Right ventricle myocardium superior (tissue), 1 donor: ENCODE measurements at places on chromosomes 2 and 18.

DNA sequence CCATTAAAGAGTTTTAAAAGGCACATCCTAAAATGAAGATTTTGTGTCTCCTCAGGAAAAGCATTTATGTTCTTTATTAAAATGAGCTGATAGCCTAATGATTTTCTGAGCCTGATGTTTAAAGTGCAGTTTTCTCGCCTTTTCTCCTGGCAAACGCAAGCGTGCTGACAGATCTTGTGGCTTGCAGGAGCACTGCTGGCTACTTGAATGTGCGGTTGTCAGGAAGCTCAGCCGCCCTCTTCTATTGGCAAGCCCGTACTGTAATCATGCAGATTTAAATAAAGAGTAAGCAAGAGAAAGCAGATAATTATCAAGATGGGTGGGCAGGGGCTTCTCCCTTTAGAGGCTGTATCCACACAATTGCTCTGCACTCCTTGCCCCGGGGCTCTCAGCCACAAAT is 139.5 kb upstream of the SPHKAP start:
- DNase-seq, result no peak

DNA sequence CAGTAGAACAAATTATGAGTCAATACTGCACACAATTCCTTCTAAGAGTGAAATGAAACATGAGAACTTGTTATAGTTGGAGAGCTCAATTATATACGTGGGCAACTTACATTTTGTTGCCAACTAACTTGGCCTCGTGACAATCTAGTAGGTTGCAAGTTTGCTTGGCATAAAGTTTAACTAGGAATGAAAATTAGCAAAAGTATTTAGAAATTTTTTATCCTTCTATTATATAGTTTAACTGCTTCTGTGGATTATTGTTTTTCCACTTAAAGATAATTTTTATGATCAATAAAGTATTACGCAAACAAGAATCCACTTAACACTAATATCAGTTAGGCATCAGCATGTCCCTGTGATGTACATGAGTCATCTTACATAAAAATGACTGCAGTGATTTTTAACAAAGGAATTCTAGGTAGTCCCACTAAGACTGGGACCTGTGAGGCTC is 41.1 kb downstream of the FAM124B start:
- no peak for DNase-seq

DNA sequence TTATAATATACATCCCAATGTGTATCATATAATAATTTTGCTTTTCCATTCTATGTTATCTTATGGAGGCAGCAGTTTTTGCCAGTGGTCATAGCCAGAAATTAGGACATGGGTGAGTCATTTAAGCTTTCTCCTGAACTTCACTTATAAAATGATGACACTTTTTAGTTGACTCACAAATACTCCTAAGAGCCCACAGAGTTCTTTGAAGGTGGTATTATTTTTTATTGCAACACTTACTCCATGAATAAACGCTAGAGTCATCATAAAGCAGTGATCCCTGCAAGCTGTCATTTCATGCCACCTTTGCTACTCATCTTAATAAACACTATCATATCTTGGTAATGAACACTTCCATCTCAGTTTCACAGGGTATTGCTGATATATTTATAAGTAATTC is 69.9 kb upstream of the MAPRE2 start:
- no peak for DNase-seq

DNA sequence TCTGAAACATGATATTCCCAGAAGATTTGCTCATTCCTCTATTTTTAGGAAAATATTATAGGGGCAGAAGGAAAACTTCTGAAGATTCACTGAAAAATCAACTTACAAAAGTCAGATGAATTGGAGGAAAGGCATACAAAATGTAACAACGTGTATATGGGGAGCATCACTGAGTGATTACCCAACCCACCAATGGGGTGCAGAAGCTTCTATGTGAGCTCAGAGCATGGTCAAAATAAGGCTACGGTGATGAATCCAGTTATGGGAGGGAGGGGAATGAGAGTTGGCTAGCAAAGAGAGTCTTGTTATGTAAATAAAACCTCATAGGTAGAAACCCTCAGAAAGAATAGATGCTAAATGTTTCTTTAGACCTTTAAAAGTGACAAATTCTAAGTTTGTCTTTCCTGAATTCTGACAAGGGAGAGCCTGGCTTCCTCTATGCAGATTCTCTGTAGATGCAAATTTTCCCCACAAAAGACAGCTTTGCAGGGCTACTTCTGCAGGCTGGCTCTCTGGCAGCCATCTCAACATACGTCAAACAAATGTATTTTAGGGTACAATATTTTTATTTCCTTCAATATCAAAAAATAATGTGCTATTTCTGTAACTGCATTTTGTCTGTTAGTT is 171.4 kb upstream of the NDUFV2 start:
- no peak for DNase-seq

- DNase-seq, result no peak
Observed at GRCh38 chr2:207474863-207475485, 54.8 kb upstream of the CREB1 start.

DNA sequence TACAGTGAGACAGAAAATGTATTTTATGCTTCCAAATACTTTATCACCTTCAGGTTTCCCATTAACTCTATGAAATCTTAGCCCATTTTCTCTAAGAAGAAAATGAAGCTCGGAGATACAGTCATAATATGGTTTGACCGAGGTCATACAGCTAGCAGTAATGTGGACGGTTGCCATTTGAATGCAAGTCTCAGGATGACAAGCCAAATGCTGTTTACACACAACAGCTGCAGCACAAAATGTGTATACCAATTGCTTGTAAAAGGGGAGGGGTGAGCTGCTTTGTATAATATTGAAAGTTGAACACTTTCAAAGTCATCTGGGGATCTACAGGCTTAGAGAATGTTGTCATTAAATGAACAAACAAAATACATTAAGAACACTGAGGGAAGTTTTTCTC is 93.8 kb upstream of the FSIP2 start:
- no peak for DNase-seq

DNA sequence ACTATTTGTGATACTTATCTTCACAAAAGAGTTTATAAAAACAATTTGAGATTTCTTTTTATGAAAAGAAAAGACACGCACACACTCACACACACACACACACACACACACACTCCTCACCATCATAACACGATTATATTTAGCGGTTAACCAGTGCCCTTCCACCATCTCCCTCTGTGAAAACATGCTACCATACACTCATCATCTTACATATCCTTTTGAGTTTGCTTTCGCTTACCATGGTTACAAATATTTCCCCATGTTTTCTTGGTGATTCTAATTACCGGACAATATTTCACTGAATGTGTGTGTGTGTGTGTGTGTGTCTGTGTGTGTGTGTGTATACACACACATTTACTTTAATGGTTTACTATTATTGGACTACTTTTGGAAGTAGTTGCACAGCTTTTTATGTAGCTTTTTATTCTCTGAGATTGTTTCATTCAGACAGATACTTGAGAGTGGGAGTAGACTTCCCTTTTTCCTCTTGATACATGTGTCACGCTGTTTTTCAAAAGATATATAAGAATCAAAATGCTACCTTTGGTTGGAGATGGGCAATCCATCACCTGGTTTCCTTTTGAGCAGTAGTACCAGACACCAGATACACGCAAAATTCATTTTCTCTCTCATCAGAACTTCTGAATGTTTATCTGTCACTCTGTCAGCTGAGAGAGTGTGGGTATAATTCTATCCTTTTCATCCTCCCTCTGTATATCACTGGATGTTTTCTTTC is 138.1 kb downstream of the SETBP1 start:
- DNase-seq, result no peak

DNA sequence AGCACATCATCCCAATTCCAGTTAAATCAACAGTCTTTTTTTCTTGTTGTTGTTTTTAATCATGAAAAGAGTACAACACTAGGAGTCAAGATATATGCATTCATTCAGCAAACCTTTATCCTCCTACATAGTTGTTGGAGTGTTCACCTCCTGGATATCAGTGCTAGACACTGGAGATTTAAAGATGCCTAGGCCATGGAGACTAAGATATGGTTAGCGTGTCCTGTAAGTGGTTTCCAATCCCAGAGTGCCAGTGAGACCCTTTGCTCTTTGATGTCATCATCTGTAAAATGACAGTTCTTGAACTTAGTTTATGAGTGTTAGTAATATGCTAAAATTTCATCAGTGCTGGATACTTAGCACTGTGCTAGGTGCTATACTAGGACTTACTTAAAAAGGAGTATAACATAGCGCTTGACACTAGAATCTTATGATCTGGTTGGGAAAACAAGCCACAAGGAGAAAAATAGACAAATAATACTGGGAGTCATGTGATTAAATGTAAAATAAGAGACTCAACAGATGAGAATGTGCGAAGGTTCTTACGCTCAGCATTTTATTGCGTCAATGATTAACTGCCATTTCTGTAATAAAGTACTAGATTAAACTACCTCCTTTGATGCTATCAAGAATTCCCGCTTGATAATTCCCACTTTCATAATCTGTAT is 31.5 kb downstream of the BABAM2 start:
- DNase-seq, result no peak

GRCh38 chr2:199596549-199596948 is 138.8 kb upstream of the SATB2 start:
- DNase-seq, result no peak

- DNase-seq, result no peak
Observed at GRCh38 chr2:239647052-239647819, 246.4 kb upstream of the HDAC4 start.

DNA sequence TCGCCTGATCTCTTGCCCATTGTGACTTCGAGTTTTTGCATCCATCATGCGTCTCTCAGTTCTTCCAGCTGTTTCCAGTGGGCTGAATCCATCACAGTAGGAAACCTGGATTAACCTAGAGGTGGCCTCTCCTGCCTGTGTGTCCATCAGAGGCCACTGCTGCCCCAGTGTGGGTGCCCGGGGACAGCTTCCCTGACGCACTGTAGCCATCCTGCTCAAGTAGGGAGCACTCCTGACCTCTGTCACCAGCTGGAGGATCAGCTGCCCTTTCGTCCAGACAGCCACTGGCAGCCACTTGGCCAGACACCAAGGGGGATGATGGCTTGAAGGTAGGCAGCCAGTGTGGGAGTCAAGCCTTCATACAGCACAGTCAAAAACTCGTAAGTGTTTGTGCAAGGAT is 36.9 kb upstream of the LBH start:
- no peak for DNase-seq

DNA sequence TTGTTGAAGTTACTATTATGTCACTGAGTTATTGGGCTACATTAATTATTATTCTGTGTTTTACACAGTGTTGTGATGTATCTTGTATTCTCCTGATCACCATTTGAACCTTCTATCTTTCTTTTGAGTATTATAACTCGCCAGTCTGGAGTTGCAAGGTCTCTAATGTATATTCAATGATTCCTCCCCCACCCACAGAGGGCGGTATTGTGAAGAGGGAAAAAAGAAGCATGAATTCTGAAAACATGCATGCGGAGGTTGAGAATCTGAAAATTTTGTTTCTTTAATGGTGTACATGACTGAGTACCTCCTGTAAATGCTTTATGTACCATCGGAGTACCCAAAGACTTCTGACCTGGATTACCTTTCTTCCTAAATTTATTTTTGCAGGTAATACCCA is 266.6 kb downstream of the NR4A2 start:
- DNase-seq, result no peak

DNA sequence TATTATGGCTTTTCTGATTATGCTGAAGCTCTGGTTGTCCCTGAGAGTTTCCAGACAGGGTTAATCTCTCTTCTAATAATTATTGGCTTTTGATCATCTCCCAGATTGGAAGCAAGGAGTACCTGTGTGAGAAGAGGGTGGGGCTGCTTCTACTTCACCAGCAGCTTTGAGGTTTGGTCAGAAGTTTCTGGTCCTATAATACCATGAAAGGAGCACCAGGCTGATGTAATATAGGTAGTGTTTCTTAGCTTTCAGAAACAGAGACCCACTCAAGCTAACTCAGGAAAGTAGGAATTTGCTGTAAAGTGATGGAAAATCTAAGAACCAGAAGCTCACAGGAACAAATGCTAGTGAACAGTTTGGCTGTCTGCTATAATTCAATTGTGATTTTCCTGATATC is 57.6 kb downstream of the SGPP2 start:
- DNase-seq, result no peak

GRCh38 chr2:9160732-9161131 is 45.9 kb upstream of the ASAP2 start:
- DNase-seq, result no peak

DNA sequence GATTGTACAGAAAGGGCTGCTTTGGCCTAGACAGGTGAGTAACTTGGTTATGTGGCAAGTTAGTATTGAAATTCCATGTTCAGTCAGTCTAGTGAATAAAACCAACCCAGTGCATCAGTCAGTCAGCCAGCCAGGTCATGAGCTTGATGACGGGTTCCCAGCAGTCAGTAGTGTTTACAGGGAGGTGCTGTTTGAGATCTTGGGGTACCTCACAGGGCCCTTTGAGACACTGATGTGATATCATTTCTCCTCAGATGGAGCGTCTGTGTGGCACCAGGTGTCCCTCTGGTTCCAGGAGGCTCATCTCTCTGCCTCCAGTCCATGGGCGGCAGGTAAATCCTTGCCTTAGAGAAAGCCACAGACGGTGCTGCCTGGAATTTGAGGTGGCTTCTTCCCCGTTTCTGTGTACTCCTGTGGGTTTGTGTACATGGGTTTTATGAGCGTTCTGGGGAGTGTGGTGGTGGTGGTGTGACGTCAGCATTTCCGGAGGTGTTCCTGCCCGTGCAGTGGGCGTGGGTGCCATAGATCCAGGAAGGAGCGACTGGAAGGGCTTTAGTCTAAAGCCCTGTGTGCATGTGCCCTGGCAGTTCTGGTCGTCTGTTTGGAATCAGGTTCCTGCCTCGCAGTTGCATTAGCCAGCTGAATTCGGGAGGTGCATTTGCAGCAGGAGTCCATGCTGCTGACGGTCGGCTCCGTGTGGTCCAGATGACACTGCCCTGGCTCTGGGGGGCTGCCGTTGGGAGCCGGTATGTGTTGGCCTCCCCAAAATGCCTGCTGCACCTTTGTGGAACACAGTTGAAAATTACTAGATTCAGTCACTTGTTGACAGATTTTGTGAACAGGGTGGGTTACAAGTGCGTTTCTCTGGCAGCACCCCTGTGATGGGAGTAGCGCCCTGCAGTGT is 2.1 kb downstream of the CTDP1 start:
- DNase-seq, result no peak

DNA sequence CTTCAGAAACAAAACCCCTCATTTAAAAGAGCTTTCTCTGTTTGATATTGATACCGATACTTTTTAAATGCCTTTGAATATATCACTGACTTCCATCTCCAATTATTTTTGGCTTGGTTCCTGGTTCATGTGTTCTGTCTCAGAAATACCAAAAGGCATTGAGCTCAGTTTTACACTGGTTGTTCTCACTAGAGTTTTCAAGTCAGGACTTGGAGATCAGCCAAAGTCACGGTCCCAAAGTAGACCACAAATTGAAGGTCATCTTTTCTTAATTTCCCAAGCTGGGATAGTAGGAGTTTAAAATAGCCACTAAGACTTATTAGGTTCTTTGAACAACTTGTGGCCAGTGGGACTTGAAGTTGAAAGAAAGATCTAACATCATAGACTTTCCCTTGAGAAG is 24.2 kb downstream of the DHRS9 start:
- DNase-seq, result no peak

- DNase-seq, result no peak
Observed at GRCh38 chr2:28619213-28620196, 123.6 kb downstream of the PLB1 start.
